ENCODE measurements at places on chromosomes 2 and 18. TPM values are rescaled to one million over a fixed set of nuclear protein-coding genes. Genes with fewer than 3 reads are reported as not detected.

DNA sequence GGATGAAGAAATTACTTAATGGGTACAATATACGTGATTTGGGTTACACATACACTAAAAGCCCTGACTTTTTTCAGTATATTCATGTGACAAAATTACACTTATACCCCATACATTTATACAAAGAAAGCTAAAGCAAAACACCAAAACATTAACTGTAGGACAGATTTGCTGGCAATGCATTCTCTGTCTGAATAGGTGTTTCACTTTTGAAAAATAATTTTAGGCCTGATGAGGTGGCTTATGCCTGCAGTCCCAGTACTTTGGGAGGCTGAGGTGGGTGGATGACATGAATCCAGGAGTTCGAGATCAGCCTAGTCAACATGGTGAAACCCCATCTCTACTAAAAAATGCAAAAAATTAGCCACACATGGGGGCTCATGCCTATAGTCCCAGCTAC lies 301.5 kb upstream of the FAM98A start:
- DNase-seq = no peak

DNA sequence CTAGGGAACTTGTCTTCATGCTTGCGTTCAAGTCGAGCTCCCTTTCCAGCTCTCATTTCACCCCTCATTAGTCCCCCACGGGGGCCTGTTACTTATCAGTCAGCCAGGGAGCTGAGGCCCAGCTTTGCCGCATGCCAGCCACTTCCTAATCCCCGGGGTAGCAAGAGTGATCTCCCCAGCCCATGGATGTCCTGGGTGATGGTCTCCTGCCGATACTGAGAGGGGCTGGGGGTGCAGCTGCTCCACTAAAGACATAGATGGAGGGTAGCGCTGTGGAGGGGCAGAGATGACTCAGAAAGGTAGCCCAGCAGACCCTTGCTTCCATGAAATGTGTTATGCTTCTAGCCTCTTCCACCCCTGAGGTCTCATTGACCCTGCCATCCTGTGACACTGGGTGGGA lies 314.0 kb upstream of the EPAS1 start:
- no peak for DNase-seq

GRCh38 chr2:16933355-16933754 lies 267.7 kb upstream of the CYRIA start:
- DNase-seq = no peak

GRCh38 chr18:45836242-45837205 lies 11.0 kb downstream of the SIGLEC15 start:
- DNase-seq = no peak

DNA sequence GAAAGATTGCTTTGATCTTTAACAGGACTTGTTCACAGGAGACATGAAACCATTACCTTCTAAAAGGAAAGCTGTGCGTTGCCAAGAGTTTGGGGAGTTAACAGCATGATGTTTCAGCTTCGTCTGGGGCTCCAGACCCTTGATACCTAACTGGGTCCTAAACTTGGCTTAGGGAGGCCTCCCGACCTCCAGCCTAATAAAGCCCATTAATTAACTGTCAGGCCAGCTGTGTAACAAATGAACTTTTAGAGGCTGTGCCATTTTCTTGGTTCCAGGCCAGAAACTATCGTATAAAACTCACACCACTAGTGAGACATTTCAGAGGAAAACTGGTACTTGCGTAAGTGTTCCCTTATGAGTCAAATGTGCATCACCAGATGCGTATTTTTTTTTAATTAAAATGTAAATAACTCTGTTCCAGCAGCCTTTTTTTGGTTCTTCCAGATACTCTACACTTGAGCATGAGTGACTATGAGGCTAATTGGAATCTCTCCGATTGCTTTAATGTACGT lies 236.5 kb downstream of the BCL2 start:
- DNase-seq = no peak

- no peak for DNase-seq
Observed at GRCh38 chr2:68662466-68662865, 19.1 kb downstream of the PROKR1 start.

GRCh38 chr2:177165721-177166711 lies 46.6 kb upstream of the HNRNPA3 start:
- peak; percentile 64 for DNase-seq

DNA sequence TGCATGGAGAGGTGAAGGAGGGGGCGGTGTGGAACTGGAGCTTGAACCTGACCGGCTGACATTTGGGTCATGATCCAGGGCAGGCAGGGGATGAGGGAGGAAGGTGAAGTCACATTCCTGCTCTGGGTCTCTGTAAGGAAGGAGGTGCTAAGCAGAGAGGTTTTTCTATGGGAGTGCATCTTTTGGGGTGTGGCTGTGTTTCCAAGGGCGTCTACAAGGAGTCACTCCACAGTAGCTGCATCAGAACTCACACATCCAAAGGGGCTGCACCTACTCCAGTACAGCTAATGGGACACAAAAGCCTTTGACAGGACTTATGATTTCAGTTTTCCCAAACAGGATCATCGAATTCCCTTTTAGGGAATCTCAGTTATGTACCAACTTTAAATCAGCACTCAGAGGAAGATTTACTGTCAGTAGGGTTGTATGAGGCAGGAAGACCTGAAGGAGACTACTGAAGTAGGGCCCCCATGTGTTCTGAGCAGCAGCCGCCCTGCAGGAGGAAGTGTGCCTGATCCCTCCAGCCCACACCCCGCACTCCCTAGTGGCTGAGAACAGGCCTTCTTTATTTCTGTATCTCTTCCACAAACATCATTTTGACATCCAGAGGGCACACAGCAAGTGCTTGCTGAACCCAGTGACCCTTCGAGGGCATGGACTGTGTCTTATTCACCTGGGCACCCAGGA lies 137.2 kb downstream of the CELF4 start:
- DNase-seq = no peak

DNA sequence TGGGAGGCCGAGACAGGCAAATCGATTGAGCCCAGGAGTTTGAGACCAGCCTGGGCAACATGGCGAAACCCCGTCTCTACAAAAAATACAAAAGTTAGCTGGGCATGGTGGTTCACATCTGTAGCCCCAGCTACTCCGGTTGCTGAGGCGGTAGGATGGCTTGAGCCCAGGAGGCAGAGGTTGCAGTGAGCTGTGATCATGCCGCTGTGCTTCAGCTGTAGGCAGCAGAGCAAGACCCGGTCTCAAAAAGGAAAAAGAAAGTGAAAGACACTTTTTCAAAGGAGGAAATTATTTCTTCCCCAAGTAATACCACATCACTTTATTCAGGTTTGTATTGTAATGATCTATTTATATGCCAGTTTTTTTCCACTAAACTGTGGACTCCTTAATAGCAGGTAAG lies 35.7 kb upstream of the TAF4B start:
- DNase-seq = peak; percentile 12

- no peak for DNase-seq
Observed at GRCh38 chr2:206452242-206452641, 8.9 kb downstream of the ADAM23 start.

DNA sequence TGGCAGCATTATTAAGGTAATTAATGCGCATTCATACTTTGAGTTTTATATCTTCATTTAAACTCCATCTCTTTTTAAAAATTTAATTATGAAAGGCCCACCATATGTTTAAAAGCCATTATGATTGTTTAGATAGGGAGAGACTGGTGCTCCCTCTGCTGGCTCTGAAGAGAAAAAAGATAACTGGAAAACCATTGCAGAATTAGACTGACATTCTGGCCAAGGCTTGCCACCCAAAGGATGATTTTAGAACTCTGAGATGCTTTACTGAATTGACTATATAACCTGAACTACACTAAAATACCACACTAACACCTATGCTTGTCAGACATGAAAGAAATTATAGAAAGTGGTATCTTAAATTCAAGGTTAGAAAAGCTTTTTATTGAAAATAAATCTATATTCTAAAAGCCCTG lies 127.6 kb upstream of the SPOPL start:
- DNase-seq = peak; percentile 24

DNA sequence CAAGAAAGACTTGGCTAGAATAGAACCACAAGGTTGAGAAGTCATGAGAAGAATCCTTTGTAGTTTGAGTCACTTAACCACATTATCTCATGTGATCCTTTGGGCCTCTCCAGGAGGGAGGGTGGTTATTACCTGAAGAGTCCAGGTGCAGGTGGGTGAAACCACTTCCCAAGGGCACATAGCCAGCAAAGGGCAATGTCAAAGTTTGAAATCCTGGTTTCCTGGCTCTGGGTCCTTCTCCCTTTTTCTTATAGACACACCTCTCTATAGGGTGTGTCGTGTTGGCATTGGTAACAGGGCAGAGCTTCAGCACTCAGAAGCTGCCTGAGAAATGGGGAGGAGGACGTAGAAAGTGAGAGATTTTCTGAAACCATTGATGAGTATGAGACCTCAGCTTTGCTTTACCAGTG lies 137.9 kb downstream of the MGAT5 start:
- DNase-seq = no peak

The MRPS9 gene
- total RNA-seq = 45.7 TPM

DNA sequence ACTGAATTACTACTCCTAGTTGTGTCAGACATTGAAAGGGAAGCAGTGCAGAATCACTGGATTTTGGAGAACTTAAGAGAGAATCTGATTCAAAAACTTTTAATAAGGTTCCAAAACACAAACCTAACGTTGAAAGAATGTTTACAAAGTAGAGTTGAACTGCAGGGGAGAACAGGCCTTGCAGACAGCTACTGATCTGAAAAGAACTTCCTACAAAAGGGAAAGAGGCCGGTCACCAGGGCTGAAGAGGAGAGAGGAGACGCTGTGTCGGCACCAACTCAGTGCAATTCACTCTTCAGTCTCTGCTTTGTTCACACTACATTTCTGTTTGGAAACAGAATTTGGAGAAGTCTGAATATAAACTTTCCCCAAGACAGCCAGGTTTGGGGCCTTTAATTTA lies 124.0 kb downstream of the GAREM1 start:
- no peak for DNase-seq

The TEKT4 gene
- total RNA-seq = not detected

The FOXI3 gene
- total RNA-seq = 0.23 TPM

GRCh38 chr18:26435415-26436095 lies 112.8 kb downstream of the KCTD1 start:
- no peak for DNase-seq

The KCNG3 gene
- total RNA-seq = 0.06 TPM

The THSD7B gene
- not detected for total RNA-seq

Data from Daoy (cell line).